ENCODE measurements at places on chromosomes 2 and 18. TPM values are rescaled to one million over a fixed set of nuclear protein-coding genes. Genes with fewer than 3 reads are reported as not detected.

Gene ZNF407
- 11.4 TPM for polyA plus RNA-seq

Gene KCNS3
- 9.2 TPM for polyA plus RNA-seq

Gene DRC1
- polyA plus RNA-seq = 3.4 TPM

Gene CMPK2
- 4.0 TPM for polyA plus RNA-seq

Gene ZAP70
- 2.2 TPM for polyA plus RNA-seq

Gene GCA
- 32.7 TPM for polyA plus RNA-seq

Gene PXDN
- 154 TPM for polyA plus RNA-seq

Gene AGXT
- polyA plus RNA-seq = 0.12 TPM
